ENCODE measurements at places on chromosomes 2 and 18. TPM values are rescaled to one million over a fixed set of nuclear protein-coding genes. Genes with fewer than 3 reads are reported as not detected.

The SIX3 gene
- not detected for total RNA-seq

The EVX2 gene
- not detected for total RNA-seq

The TNFRSF11A gene
- 0.94 TPM for total RNA-seq

The VWC2L gene
- total RNA-seq, result not detected

The XDH gene
- total RNA-seq, result 0.13 TPM

The CAPN14 gene
- total RNA-seq, result 0.32 TPM

The GKN1 gene
- total RNA-seq, result not detected

The TAF1B gene
- total RNA-seq, result 6.1 TPM

The PJVK gene
- 1.0 TPM for total RNA-seq

The REG1A gene
- not detected for total RNA-seq
